Type B pancreatic cell (in vitro differentiated cells): ENCODE measurements at places on chromosomes 1 and 21. TPM values are rescaled to one million over a fixed set of nuclear protein-coding genes. Genes with fewer than 3 reads are reported as not detected.

The CELA3A gene
- 0.40 TPM in 1 of 2 replicates, not detected in the other for total RNA-seq

The S100A2 gene
- total RNA-seq = 0.75 and 2.4 TPM in 2 replicates

The PERM1 gene
- total RNA-seq = 0.34 and 0.62 TPM in 2 replicates

The COL11A1 gene
- total RNA-seq = 1.2 and 58.3 TPM in 2 replicates

The RAP1GAP gene
- total RNA-seq = 18.5 and 20.3 TPM in 2 replicates

The SYT6 gene
- 1.1 and 3.0 TPM in 2 replicates for total RNA-seq

The RGS18 gene
- total RNA-seq = 0.21 TPM in 1 of 2 replicates, not detected in the other

The CGN gene
- total RNA-seq = 29.0 and 52.8 TPM in 2 replicates

The CCDC27 gene
- total RNA-seq = not detected in 2 replicates

The AGT gene
- total RNA-seq = 125 and 163 TPM in 2 replicates

The TTC34 gene
- total RNA-seq = 1.6 and 3.1 TPM in 2 replicates

The KRTAP12-2 gene
- not detected in 2 replicates for total RNA-seq

The SCAMP3 gene
- 52.0 and 58.7 TPM in 2 replicates for total RNA-seq

The KCNA2 gene
- 0.40 and 1.1 TPM in 2 replicates for total RNA-seq

The RBP7 gene
- 0.92 and 2.9 TPM in 2 replicates for total RNA-seq

The DMBX1 gene
- 0.10 TPM in 1 of 2 replicates, not detected in the other for total RNA-seq

The KCNA3 gene
- total RNA-seq = 0.94 and 1.9 TPM in 2 replicates

The LDLRAD2 gene
- total RNA-seq = 0.19 TPM in 1 of 2 replicates, not detected in the other

The WNT3A gene
- 0.21 and 6.4 TPM in 2 replicates for total RNA-seq

The NID1 gene
- total RNA-seq = 12.4 and 65.6 TPM in 2 replicates

The PCAT6 gene
- total RNA-seq = 7.9 and 13.9 TPM in 2 replicates

The TMEM183A gene
- total RNA-seq = 75.8 and 88.2 TPM in 2 replicates

The PLA2G2D gene
- total RNA-seq = not detected in 2 replicates

The CCDC24 gene
- total RNA-seq = 14.9 and 15.6 TPM in 2 replicates

The NBPF4 gene
- 0.10 TPM in 1 of 2 replicates, not detected in the other for total RNA-seq

The ACTL8 gene
- 0.22 TPM in 1 of 2 replicates, not detected in the other for total RNA-seq

The OPTC gene
- total RNA-seq = not detected in 2 replicates
